Nasal cavity respiratory epithelium epithelial cell of viscerocranial mucosa (primary cell): ENCODE measurements at places on chromosomes 16 and 17. TPM values are rescaled to one million over a fixed set of nuclear protein-coding genes. Genes with fewer than 3 reads are reported as not detected.

NHLRC4 gene
- total RNA-seq = 0.14 and 0.68 TPM in 2 replicates

ALOX15 gene
- 0.07 TPM in 1 of 2 replicates, not detected in the other for total RNA-seq

SLC35G6 gene
- not detected in 2 replicates for total RNA-seq

HBZ gene
- total RNA-seq = not detected in 2 replicates

TGFB1I1 gene
- total RNA-seq = 1.7 and 5.2 TPM in 2 replicates

MMP25 gene
- total RNA-seq = 0.21 and 0.34 TPM in 2 replicates

NOD2 gene
- total RNA-seq = 10.6 and 17.4 TPM in 2 replicates

USP10 gene
- total RNA-seq = 50.9 and 104 TPM in 2 replicates

GLIS2 gene
- total RNA-seq = 0.68 and 3.6 TPM in 2 replicates

HOXB2 gene
- 0.36 TPM in 1 of 2 replicates, not detected in the other for total RNA-seq

CALB2 gene
- total RNA-seq = 0.21 and 6.5 TPM in 2 replicates

CAVIN1 gene
- total RNA-seq = 97.4 and 146 TPM in 2 replicates

ZFP3 gene
- 1.0 and 1.6 TPM in 2 replicates for total RNA-seq

C16orf74 gene
- 51.1 and 111 TPM in 2 replicates for total RNA-seq

FASN gene
- 60.1 and 202 TPM in 2 replicates for total RNA-seq

PHLPP2 gene
- total RNA-seq = 5.1 and 5.9 TPM in 2 replicates
